ENCODE measurements at places on chromosomes 12 and 14.

DNA sequence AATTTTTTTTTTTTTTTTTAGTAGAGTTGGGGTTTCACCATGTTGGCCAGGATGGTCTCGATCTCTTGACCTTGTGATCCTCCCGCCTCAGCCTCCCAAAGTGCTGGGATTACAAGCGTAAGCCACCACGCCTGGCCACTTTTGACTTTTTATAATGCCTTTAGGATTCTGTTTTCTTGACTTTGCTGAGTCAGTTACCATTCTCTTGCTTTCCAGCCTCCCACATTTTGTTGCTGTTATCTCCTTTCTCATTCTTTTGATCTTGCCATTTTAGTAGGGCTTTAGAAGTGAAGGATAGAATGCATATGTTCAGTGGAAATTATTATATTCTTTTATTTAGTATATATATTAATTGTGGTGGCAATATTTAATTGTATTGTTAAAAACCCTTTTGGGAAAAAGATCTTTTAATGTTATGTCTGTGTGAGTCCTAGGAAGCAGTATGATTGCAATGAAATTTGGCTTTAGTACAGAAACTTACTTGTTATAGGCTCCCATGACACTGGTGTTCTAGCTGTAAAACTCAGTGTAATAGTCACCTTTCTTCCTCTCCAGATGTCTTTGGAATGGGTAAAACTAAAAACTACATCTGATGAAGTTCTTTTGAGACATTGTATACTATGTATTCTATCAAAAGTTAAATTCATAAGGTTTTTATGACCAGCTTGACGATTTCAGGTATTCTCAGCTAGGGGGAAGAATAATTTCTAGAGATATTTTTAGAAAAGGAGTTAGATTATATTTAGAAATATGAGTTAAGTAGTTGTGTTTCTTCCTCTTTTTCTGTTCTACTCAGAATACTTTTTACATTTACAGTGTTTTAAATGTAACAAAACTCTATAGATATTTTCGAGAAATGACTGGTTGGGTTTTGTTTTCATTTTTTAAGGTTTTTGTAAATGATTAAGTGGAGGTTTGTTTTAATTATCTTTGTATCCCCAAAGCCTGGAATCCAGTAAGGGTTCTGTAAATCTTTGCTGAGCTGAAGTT, 74.7 kb downstream of the APAF1 start:
- DNase-seq, result no peak

- DNase-seq, result no peak
These were observed 7.8 kb downstream of the NEK9 start for GRCh38 chr14:75119056-75119455.

- no peak for DNase-seq
These were observed 10.7 kb downstream of the CEP170B start for GRCh38 chr14:104875811-104876210.

- no peak for DNase-seq
These were observed 148.0 kb upstream of the PDE3A start for GRCh38 chr12:20220339-20220738.

DNA sequence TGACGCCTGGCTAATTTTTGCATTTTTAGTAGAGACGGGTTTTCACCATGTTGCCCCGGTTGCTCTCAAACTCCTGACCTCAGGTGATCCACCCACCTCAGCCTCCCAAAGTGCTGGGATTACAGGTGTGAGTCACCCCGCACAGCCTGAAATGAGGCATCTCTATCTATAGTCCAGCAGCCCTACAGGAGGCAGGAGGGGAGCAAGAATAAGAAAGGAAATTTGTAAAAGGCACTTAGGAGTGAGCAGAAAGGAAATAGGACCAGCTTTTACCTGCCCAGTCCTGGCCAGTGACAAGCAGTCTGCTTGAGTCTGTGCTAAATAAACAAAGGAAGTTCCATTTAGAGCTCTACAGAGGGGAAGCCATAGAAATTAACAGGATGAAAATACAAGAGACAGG, 15.0 kb upstream of the PSMA6 start:
- no peak for DNase-seq

GRCh38 chr12:5391653-5392052, 40.3 kb upstream of the NTF3 start:
- DNase-seq, result no peak

DNA sequence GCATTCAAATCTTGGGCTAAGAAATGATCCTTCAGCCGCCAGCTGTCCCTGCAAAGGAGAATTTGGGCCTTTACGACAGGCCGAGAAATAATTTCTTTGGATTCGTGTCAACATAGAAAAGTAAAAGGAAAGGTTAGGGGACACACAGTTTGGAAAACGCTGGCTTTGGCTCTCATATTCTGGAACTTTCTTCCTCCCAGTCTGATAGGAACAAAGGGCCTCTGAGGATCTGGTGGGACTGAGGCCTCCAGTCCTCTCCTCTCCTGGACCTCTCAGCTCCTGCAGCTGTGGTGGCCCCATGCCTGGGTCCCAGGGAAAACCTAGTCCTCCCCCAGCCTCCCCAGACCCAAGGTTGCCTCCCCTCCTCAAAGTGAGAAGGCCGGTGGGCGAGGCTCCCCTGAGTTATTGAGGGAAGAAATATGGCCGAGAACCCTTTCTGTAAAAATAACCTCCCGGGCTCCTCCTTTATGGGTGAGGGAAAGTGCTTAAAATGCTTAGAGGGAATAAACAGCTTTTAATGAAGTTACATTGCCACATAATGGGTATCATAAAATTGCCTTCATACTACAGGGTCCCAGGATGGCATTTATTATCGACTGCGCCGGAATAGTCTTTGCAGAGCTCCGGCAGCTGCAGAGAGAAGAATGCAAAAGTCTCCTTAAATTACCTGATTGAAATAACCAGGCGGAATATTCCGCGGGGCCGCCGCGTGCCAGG, 188.3 kb downstream of the PHETA1 start:
- DNase-seq, result no peak

DNA sequence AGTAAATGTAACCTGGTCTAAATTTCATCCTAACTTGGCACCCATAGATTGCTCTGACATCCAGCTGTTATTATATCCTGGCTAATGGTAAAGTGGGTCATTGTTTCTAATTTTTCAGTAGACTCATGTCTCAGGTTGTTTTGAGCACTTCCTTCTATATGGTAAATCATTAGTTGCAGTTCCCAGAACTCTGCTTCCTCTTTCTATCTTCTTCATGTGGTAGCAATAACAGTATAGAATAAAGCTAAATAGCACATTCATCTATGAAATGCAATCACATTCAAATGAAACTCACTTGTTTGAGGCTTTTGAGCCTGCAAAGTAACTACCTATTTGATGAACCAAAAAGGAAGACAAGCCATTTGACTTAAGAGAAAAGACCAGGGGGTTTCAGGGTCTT, 65.1 kb upstream of the GZMB start:
- DNase-seq, result no peak

DNA sequence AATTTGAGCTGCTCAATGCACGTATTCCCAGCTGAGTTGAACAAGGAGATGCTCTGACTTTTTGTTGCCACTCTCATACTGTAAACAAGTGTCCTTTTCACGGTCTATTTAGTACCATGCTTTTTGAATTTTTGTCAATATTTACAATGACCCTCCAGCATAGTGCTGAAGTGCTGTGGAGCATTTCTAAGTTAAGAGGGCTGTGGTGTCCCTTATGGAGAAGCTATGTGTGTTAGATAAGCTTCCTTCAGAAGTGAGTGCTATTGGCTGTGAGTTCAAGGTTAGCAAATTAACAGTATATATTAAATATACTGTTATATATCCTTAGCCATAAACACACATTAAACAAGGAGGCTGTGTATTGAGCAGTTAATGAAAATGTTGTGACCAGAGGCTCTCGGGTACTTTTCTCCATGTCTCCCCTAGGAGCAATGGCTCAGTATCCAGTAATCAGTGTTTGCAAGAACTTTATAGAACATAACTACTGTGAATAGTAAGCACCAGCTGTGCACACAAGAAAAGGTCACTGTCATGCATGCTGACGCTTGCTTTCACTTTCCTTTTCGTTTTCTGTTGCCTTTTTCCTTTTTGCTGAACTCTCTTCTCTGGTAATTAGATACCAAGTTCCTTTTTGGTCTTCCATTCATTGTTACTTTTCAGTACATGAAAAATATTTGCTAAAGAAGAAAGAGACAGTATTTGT, 187.2 kb upstream of the NEDD1 start:
- DNase-seq, result peak; percentile 36

DNA sequence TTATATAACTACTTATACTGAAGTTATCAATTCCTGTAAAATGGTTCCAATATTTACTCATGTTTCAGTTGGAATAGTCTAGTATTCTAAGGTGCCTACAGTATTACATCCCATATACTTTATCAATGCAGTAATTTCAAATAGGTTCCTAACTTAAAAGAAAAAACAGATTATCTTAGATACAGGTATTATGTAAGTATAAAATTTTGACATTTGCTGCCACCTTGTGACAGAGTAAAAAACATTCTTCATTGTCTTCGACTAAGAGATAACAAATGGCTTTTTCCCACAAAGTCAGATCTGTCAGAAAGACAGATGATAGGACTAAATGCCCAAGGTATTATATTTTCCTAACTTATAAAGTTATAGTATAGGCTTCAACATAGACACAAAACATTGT, 78.7 kb downstream of the TXNDC16 start:
- peak; percentile 55 for DNase-seq

- DNase-seq, result no peak
These were observed 327.8 kb downstream of the MED13L start for GRCh38 chr12:115949675-115950074.

DNA sequence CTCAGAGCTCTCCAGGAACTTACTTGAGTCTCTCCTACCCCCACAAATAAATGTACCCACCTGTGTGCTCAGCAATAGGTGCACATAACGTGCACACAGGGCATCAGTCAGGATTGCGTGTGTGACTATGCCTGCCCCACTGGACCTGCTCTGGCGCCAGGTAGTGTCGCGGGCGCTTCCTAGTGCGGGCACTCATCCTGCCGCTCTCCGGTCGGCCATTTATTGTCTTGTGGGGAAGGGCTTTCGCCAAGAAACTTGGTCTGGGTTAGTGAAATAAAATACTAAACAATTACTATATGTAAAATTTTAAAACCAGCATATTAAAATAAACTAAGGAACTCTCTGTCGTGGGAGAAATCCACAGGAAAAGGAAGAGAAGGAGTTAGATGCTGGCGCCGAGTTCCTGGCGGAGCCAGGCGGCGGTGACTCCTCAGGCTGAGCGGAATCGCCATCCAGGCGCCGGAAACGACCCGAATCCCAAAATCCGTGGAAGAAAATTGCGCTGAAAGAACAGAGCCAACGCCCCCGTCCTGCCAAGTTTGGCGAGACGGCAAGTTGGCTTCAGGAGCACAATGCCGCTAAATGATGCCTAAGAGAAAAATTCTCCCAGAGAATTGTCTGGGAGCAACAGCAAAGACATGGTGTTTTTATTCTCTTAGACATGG, 7.9 kb upstream of the HOXC13 start:
- DNase-seq, result no peak

DNA sequence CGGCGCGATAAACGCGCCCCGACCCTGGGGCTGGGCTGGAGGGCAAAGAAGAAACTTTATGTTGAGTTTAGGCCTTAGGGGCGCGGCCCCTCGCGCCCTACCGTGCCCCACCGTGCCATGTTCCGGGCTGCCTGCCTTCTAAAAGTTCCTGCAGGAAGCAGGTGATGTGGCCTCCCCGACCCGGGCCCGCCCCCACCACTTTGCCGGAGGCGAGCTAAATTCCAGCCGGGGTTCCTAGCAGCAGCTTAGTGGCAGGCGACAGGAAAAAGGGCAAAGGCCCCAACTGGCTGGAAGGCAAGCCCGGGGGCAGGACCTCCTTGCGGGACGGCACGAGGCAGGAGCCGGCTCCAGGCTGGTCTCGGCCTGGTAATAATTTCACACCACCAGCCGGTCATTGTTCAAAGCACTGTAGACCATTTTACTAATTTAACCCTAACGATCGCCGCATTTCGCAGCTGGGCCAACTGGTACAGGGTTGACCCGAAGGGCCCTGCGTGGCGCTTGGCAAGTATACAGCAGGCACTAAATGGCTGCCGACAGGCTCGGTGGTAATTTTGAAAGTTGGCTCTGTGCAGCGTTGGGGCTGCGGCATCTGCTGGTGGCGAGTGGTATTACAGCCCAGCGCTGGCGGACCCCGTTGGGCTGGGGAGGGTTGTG, 895 bp upstream of the CCDC88C start:
- DNase-seq, result peak; percentile 55

DNA sequence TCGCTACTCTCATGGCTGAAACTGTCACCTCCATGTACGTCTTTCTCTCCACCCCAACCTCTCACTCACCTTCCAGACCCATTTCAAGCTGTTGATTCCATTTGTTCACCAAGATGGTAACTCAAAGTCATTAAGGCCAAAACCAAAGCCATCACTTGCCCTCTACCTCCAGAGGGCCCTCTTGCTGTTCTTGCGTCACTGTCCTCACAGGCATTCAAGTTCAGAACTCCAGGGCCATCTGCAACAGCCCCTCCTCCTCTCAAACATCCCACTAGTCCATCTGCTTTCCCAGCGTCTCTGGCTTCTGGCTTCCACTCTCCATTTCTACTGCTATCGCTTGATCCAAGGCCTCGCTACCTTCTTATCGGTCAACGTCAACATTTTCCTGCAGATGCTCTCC, 74.5 kb downstream of the VWF start:
- DNase-seq, result no peak

- peak; percentile 31 for DNase-seq
These were observed 620 bp downstream of the TMTC1 start for GRCh38 chr12:29782871-29783772.

DNA sequence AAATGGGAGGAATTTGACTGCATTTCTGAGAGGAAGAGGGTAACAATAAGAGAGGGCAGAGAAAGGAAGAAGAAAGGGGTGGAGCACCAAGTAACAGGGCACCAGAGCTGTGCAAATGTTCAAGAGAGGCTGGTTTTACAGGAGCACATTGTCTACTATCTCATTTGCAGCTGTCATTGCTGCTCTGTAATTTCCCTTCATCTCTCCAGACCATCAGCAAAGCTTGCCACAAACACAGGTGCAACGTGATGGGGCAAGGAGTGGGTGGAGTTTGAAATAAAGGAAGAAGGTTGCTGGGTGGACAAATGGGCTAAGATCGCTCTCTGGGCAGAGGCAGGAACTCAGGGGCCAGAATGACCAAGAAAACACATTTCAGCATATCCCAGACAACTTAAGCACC, 47.9 kb upstream of the PLEKHG6 start:
- DNase-seq, result no peak

- DNase-seq, result no peak
These were observed 14.6 kb upstream of the EIF2B2 start for GRCh38 chr14:74988131-74988530.

GRCh38 chr12:6551496-6552139, 4.2 kb downstream of the IFFO1 start:
- DNase-seq, result no peak

DNA sequence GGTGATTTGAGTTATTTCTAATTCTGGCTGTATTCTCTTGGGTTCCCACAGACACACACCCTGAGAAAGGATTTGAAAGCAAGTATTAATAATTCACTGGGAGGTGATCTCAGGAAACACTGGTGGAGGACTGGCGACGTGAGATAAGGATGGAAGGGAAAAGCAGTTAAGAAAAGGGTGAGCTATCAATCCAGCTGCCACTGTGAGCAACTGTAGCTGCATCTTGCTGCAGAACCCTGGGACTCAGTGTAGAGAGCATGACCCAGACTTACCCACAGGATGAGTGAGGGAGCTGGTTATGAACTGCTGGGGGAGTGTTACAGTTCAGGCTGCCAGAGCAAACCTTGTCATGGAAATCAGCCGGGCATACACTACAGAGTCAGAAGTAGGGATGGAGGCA, 71.9 kb downstream of the RESF1 start:
- no peak for DNase-seq

GRCh38 chr14:74858022-74858421, 17.9 kb downstream of the PROX2 start:
- DNase-seq, result no peak

GRCh38 chr12:32489070-32489469, 89.7 kb downstream of the FGD4 start:
- DNase-seq, result no peak
